ENCODE measurements at places on chromosomes 2 and 18. TPM values are rescaled to one million over a fixed set of nuclear protein-coding genes. Genes with fewer than 3 reads are reported as not detected.
A peak's percentile ranks its signal among the peaks of the same experiment; 100 is the strongest.

- DNase-seq: no peak
Observed at GRCh38 chr2:198096002-198096401, 291.6 kb downstream of the PLCL1 start.

Gene DLGAP1
- 1.4 TPM for total RNA-seq

DNA sequence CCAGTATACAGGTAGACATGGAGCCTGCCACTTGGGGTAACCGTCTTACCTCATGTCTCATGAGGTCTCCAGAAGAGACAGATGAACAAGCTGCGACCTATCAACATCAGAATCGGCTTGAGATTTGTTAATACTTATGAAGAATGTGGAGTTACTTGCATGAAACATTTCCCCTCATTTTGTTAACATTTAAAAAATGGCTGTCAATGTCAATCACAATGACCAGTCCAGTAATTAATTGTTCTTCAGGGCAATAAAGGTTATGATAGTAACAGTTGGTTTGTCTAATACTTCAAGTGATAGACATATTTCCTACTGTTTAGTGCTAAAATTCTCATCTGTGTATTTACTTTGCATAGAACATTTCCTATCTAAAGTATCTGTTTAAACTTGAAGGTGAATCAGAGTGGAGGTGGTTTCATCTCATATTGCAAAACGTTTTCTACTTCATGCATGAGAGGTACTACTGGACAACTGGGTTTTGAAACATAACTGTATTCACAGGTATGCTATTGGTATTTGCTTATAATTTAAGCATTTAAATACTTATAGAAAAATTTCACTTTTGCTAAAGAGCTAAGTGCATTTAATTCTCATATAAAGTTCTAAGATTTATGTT is 15.1 kb downstream of the SERTAD2 start:
- no peak for DNase-seq

Gene ABCB11
- not detected for total RNA-seq

- no peak for DNase-seq
Observed at GRCh38 chr2:194562329-194562728, 1094.7 kb upstream of the SLC39A10 start.

Gene TRAPPC8
- 18.8 TPM for total RNA-seq

DNA sequence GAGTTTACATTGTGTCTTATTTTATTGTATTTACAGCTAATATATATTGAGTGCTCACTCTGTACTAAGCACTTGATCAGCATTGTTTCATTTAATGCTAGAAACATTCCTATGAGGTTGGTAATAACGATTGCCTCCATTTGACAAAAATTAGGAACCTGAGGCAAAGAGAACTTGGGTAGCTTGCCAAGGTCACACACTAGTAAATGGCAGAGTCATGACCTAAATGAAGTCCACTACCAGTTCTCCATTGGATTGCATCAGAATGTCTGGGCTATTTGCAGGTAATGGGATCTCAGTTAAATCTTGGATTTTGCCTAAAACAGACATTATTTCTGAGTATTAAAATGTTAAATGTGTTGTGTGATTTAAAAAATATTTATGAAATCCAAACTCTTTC is 65.8 kb upstream of the CRIM1 start:
- no peak for DNase-seq

DNA sequence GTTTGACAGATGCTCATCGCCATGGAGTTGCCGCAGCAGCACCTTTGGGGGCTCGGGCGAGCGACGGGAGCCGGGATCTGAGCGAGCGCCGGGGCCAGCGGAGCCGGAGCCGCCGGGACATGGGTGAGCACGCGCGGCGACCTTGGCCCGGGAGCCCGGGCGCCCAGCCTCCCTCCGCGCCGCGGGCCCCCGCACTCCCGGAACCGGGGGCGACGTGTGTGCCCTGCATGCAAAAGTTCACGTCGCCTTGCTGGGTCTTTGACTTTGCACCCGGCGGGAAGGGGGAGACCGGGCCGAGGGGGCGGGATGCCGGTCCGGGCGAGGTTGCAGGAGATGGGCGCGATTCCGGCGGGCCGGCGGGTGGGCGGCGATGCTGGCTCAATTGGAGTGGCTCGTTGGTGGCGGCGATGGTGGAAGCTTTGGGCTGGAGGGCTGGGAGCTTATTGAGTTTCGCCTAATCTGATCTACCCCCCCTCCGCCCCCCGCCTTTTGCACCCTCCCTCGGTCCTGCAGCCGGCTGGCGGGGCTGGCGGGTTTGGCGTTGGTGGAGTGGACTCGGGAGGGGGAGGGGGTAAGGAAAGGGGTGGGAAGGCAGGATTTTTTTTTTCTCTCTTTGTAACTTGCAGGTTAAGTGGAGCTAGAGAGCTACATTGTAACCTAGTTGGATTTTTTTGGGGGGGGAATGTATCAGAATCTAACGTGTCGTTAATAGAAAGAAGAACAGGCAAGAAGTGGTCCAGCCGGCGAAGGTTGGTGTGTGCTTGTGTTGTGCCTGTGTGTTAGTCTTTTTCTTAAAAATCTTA is at the start of gene SETBP1:
Gene SETBP1, plus strand, starts transcription at position 616 of the 803 bp plus-strand sequence. CDS start 20,459 bp downstream, outside the sequence.
- DNase-seq: peak; percentile 70

- DNase-seq: no peak
Observed at GRCh38 chr18:5444269-5444668, 99.5 kb downstream of the EPB41L3 start.

- DNase-seq: no peak
Observed at GRCh38 chr2:144310484-144310883, 209.4 kb downstream of the ZEB2 start.

DNA sequence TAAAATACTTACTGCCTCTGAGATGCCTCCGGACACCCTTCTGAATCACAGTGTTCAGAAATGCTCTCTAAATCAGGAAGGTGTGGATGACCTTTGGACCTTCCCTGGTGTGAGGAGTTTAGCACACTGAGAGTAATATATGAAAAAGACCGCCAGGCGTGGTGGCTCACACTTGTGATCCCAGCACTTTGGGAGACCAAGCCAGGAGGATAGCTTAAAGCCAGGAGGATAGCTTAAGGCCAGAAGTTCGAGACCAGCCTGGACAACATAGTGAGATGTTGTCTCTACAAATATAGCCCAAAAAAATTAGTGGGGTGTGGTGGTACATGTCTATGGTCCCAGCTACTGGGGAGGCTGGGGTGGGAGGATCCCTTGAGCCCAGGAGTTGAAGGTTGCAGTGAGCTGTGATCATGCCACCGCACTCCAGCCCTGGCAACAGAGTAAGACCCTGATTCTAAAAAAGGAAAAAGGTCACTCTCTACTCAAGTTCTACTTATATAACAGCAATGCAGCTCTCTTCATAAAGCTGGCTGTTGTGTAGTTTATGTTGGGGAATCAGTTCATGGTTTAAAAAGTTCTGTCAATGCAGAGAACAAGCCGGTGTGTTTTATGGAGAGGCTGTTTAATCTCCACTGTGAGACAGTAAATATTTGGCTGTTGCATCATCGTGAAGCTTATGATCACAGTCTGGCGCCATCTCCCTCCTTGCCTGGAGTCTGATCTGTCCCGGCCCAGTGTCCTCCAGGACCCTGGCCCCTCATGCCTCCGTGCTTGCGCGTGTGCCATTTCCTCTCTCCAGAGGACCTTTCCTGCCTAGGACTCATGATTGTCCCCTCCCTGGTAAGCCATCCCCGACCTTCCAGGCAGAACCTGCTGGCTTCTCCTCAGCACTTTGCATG is 184.5 kb downstream of the FAM210A start:
- DNase-seq: no peak

GRCh38 chr2:10613263-10613662 is 76.5 kb downstream of the NOL10 start:
- DNase-seq: peak; percentile 19

DNA sequence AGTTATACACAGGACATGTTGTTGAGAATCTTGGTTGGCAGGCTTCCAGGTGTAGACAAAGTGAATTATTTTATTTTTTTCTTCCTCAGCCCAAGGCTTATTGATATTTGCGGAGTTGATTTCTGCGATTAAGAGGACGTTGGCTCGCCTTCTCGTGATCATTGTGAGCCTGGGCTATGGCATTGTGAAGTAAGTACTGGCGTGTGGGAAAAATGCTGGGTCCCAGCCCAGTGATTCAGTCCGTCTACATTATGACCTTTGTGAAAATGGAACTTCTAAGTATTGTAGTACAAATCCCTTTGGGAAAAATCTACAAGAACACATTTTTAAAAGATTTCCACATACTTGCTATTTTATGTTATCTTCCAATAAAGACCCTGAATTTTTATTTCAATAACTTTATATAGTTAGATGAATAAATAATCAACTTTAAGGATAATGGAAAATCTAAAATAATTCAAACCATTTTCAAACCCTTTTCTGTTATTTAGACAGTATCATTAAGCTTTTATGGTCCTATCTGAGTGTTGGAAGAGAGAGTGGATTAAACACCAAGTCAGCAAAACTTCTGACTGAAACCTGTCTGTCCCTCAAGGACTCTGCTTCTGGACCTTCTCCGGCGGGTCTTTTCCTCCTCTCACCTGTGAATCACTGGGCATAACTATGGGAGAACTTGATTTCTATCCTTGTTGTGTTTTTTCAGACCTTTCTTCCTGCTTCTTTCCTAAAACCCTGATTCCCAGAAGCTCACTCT is 31.0 kb downstream of the TMEM87B start:
- peak; percentile 24 for DNase-seq

GRCh38 chr18:65414501-65414900 is 336.3 kb upstream of the CDH7 start:
- DNase-seq: no peak

Gene GALNT14
- total RNA-seq: 0.72 TPM

Gene MC5R
- not detected for total RNA-seq

GRCh38 chr2:57602733-57603132 is 443.9 kb upstream of the VRK2 start:
- DNase-seq: no peak

Gene MYCN
- not detected for total RNA-seq

Gene ICA1L
- 8.9 TPM for total RNA-seq

Gene SERPINB13
- total RNA-seq: not detected

Gene AFG3L2
- total RNA-seq: 37.3 TPM

Gene FAM210A
- 6.2 TPM for total RNA-seq

GRCh38 chr2:118980573-118980972 is 38.6 kb downstream of the MARCO start:
- no peak for DNase-seq

DNA sequence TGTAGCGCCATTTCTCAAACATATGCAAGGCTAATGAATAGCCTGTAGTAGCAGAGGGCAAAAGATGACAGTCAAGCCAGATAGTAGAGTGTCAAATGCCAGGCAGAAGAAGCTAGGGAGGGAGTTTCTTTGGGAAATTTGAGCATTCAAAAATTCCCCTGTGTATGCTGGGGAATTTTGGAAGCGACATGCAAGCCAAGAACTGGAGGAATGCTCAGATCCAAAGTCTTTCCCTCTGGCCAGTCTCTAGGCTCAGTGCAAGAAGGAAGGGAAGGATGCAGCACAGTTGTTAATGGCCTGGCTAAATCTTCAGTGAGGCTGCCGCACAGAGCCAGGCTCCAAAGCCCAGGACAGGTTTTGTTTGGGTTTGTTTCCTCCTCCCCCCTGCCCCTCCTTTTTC is 59.9 kb downstream of the ATP9B start:
- no peak for DNase-seq

DNA sequence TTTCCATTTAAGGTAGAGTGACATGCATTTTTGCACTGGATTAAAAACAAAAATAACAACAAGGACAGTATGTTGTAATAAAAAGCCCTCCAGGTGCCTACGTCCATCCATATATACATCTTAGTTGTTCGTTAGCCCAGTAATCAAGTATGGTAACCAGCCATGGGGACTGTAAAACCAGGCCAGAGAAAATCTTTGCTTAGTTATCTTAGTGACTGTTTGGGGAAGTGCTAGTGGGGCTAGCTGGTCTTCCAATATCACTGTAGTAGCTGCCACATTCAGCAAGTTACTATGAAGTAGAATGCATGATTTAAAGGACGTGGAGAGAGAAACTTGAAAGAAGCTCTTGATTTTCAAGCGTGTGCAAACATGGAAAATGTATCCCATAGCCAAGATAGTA is 95.9 kb upstream of the STON1 start:
- DNase-seq: no peak

Gene CPLX4
- not detected for total RNA-seq

Gene CAVIN2
- total RNA-seq: 24.1 TPM

DNA sequence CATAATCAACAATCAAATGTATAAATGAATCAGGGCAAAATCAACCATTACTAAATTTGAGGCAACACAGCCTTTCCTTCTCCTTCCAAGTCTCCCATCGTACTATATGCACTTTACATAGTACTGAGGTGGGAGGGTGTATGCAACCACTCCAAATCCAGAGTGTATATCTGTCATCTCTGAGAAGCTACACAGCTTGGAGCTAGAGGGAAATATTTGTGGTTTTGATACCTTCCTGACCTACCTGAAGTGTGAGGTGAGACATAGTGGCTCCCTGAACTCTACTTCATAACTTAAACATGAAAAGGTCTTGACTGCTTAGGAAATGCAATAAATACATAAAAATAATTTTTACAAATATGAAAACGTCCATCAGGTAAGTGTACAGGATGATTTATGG is 30.1 kb upstream of the SLC40A1 start:
- no peak for DNase-seq

Gene TTC27
- 30.0 TPM for total RNA-seq

- peak; percentile 98 for DNase-seq
Observed at GRCh38 chr2:46850742-46851141, 64.9 kb downstream of the MCFD2 start.

GRCh38 chr18:11663439-11664029 is 25.5 kb upstream of the GNAL start:
- DNase-seq: no peak

- no peak for DNase-seq
Observed at GRCh38 chr2:106143495-106144215, 50.4 kb downstream of the UXS1 start.

Gene EMILIN2
- 11.2 TPM for total RNA-seq

GRCh38 chr2:37389989-37390765 is 45.7 kb downstream of the QPCT start:
- DNase-seq: peak; percentile 70

GRCh38 chr2:85066006-85066740 is 67.0 kb upstream of the TCF7L1 start:
- DNase-seq: no peak

DNA sequence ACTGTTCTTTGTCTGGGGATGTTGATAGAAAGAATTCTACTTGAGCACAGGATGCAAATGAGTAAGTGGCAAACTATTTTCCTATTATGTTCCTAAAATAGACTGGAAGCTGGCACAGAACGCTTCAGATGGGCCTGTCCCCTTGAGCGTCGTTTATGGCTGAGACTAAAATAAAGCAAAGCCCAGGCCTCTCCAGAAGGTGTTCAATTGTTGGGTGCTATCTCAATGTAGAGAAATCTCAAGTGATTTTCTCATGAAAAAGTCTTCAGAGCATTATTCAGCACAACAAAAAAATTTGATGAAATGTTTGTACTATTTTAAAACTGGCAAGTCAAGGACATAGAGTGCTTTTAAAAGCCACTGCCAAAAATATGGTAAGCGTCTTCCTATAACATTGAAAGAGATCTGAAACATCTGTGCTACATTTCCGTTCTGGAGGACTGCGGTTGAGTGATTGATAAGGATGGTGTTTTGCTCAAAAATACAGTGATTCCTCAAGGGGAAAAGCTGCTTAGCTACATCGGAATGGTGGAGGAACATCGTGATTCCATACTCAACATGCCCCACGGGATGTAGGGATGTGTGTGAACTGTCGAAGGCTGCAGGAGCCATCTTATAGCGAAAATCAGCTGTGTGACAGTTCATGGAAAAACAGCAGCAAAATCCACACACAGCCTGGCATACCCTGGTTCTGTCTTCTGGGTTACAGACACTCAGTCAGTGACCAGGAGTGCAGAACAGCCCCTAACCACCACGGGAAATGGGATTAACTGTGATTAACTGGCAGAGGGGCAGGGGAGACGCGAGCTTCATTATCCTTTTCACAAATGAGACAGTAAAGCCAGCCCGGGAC is 10.4 kb upstream of the LRRFIP1 start:
- DNase-seq: peak; percentile 91

- no peak for DNase-seq
Observed at GRCh38 chr2:219291910-219292490, 12.8 kb downstream of the DNAJB2 start.

Gene THSD7B
- not detected for total RNA-seq
